Activated CD4-positive, alpha-beta T cell treated with anti-CD3 and anti-CD28 coated beads, Interleukin-2, amount 10 ng/mL, durations not matched to agents 24 days and 14 days (primary cell): ENCODE measurements at places on chromosomes 5 and 9. TPM values are rescaled to one million over a fixed set of nuclear protein-coding genes. Genes with fewer than 3 reads are reported as not detected.

- H3K27me3 ChIP-seq = peaks cover 21% of the 10 kb centered on the region
- peak overlapping the region; percentile 51 for H3K27ac ChIP-seq
- DNase-seq = no peak
- no peak overlapping the region for H3K4me3 ChIP-seq
- peaks cover 9% of the 10 kb centered on the region for H3K4me1 ChIP-seq
- no peaks in the 10 kb centered on the region for H3K36me3 ChIP-seq
Measured at GRCh38 chr9:95807326-95807947, 68.1 kb upstream of the ERCC6L2 start.

- peaks cover 15% of the 10 kb centered on the region for H3K36me3 ChIP-seq
- no peaks in the 10 kb centered on the region for H3K27me3 ChIP-seq
- peaks cover 37% of the 10 kb centered on the region for H3K4me1 ChIP-seq
- H3K4me3 ChIP-seq = peak overlapping the region; percentile 66
Measured at GRCh38 chr5:139636975-139637408, 11.2 kb upstream of the CXXC5 start.

- H3K27ac ChIP-seq = no peak overlapping the region
- no peaks in the 10 kb centered on the region for H3K36me3 ChIP-seq
- peaks cover 9% of the 10 kb centered on the region for H3K27me3 ChIP-seq
- no peak for DNase-seq
- no peaks in the 10 kb centered on the region for H3K4me1 ChIP-seq
Measured at GRCh38 chr9:76733096-76733495, 31.1 kb upstream of the PCA3 start.

The PLK2 gene
- total RNA-seq = 25.6 and 30.1 TPM in 2 replicates

DNA sequence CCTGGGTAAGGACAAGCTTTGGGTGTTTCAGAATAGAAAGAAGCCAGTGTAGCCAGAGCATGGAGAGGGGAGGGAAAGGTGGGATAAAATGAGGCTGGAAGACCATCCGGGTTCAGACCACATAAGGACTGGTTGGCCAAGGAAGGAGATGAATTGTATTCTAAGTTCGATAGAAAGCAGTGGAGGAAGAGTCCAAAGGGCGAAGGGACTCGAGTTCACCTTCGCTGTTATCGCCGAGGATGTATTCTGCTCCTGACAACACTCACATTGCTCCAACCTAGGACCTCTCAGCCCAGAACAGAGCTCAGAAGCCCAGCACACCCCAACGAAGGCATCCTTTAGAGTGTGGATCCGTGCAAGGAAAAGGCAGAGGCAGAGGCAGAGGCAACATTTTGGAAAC, 133.1 kb upstream of the EPB41L4A start:
- no peak overlapping the region for H3K27ac ChIP-seq
- H3K36me3 ChIP-seq = no peaks in the 10 kb centered on the region
- peaks cover 22% of the 10 kb centered on the region for H3K27me3 ChIP-seq
- peaks cover 2% of the 10 kb centered on the region for H3K4me1 ChIP-seq
- H3K4me3 ChIP-seq = no peak overlapping the region

DNA sequence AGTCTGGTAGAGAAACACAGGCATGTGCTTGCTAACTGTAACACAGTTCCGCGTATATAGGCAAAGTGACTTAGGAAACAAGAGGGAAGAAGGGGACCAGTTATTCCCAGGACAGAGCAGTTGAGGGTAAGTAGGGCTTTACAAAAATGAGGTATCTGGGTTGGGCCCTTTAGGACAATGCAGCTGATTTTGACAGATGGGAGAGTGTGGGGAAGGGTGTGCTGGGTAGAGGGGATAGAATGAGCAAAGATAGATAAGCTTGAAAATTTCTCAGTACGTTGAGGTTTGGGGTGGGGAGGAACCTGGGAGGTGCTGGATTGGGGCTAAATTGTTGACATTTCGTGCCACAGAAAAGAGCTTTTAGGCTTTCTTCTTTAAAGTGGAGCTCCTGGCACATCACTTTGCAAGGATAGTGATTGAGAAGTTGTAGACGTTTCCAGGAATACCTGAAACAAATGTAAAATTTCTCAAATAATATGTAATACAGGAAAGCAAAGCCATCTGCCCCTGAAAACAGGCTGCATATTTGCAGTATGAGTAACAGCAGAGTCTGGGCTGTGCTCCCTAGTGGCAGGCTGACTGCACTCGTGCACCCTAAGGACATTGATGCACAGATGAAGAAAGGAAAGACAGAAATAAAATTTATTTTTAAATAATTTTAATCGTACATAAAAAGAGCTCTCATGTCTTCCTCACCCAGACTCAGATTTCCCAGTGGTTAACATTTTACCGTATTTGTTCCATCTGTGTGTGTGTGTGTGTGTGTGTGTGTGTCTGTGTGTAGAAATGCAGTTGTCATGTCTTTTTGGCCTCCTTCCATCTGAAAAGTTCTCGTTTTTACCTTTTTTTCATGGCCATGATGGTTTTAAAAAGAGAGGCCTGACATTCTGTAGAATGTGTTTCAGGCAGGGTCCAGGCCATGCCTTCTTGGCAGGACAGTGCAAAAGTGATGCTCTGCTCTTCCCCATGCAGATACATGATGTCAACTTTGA, 144.9 kb upstream of the DMRT1 start:
- no peak for DNase-seq
- peaks cover 4% of the 10 kb centered on the region for H3K4me1 ChIP-seq
- H3K36me3 ChIP-seq = no peaks in the 10 kb centered on the region
- H3K27me3 ChIP-seq = peaks cover 10% of the 10 kb centered on the region

DNA sequence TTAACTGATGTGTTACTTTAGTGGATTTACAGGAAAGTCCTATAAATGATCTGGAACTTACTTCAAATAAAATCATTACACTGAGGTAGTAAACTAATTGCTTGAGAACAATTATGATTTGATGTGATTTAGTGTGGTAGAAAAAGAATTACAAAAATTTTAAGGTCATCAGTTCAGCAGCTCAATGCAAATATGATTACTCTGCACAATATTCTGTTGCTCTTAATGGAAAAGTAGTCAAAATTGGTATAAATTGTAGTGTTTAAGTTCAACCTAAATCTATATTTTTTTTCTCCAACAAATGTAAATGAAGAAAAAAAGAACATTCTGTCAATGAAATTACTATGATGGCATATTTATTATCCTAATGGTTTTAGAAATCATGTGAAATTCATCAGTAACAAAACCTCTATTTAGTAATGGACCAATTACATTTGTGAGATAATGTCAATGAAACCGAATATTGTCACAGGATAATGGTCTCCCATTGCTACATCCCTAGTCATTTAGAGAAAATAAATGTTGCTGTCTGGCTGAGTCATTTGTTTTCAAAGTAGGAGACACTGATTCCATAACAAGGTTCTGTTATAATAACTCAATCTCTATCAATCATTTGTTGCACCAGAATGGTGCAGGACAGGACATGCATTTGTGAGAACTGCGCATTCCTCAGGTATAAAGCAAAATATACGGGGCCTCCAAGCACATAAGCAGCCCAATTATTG, 177.1 kb downstream of the NFIB start:
- no peak overlapping the region for H3K4me3 ChIP-seq
- no peaks in the 10 kb centered on the region for H3K36me3 ChIP-seq
- H3K27ac ChIP-seq = no peak overlapping the region
- DNase-seq = no peak

DNA sequence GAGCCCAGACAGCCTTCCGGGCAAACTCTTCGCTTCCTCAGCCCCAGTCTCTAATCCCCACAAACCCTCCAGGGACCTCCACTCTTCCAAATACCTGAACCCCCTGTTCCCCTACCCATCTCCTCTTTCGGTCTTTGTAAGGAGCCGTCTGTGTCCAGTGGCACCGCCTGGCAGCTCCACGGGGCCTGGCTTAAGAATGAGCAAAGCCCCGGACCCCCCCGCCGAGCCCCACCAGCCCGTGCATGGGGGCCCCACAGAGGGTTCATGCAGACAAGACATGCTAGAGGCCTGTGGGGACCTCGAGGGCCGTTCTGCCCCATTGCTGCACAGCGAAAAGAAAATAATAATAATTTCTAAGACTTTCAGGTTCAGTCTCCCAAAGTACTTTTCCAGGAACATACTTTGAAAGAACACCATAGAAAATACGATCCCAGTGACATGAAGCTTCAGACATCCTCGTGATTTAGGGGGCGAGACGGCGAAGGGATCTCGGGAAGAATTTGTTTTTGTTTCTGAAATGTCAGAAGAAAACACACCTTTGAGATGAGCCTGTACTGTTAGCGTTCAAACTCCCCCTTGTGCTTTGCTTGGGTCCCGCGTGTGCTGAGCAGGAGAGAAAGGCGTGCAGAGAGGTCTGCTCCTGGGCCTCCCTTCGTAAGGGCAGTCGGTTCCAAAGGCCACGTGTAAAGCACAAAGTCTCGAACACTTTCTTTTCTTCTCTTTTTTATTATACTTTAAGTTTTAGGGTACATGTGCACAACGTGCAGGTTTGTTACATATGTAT, 49.2 kb downstream of the IRX2 start:
- H3K27ac ChIP-seq = no peak overlapping the region
- no peaks in the 10 kb centered on the region for H3K36me3 ChIP-seq
- no peak overlapping the region for H3K4me3 ChIP-seq
- H3K27me3 ChIP-seq = no peaks in the 10 kb centered on the region
- H3K4me1 ChIP-seq = no peaks in the 10 kb centered on the region

The PDE4D gene
- total RNA-seq = 47.7 and 50.1 TPM in 2 replicates

GRCh38 chr5:170183816-170184687, 48.7 kb upstream of the C5orf58 start:
- no peak overlapping the region for H3K4me3 ChIP-seq
- no peaks in the 10 kb centered on the region for H3K36me3 ChIP-seq
- peak; percentile 84 for DNase-seq
